ENCODE measurements at places on chromosomes 2 and 18.

- no peak for DNase-seq
Measured at GRCh38 chr2:164388511-164388910, 232.8 kb downstream of the GRB14 start.

GRCh38 chr2:234963773-234964615 lies 12.2 kb downstream of the SH3BP4 start:
- DNase-seq = no peak

DNA sequence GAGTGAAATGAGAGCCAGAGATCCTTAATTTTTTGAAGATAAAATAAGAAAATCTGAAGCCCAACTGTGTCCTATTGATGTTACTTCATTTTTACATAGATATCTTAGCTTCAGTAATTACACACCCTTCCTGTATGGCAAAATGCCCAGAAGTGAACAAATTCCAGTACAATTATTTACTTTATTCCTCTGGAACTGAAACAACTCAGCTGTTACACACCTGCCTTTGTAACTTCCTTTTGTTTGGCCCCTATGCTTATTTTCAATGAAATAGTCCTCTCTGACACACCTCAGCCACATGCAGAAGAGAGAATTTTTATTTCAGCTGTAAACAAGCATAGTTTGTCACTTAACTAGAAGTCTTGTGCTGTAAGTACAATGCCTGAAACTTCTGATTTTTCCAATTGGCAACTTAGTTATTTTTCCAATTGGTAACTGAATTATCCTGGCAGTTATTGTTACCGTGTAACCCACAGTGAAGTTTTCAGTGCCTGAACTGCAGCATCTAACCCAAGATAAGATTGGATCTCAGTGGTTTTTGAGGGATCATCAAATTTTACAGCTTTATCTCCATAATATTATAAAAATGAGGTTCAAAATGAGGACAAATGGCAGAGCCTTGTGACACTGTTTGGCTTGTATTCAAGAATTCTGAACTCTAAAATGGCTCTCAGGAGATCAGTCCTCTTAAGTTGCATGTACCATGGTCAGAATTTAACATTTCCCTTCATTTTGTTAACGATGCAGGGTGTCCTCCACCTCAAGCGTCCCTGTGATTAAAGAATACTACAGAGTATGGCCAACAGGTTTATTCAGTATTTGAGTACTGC lies 82.6 kb downstream of the PKP4 start:
- peak; percentile 86 for DNase-seq

DNA sequence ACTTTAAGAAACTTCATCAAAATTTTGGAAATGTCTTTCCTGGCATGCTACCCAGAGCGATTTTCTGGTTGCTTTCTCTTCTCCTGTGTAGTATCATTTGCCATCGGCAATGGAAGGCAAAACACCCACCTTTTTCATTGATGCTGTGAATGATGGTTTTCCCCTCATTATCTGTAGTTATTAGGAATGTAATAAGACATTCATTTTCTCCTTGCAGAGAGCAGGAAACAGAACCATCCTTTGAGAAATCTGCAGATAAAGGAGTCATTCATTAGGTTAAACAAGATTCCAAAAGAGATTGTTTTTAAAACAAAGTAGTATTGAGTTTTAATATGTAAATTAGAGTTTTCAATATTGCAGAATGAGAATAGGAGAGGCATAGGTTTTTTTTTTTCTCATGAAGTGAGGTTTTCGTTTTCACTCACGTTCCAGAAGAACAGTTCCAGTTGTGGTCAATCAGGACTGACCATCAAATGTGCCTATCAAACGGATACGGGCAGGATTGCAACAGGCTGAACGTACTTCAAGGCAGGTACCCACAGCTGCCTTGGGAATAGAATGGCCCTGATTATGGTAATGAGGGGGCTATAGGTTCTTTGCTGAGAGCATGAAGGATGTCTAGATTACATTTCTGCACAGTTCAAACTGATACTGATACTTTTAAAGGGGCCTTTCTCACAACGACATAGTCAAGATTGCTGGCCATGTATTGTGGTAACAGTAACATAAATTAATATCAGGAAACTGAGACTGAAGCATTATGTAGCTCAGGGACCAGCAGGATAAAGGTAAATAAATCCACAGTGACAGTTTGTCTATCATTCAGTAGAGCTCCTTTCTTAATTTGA lies 49.8 kb upstream of the PLA2R1 start:
- DNase-seq = no peak

- no peak for DNase-seq
Measured at GRCh38 chr2:45882707-45883602, 231.5 kb downstream of the PRKCE start.

DNA sequence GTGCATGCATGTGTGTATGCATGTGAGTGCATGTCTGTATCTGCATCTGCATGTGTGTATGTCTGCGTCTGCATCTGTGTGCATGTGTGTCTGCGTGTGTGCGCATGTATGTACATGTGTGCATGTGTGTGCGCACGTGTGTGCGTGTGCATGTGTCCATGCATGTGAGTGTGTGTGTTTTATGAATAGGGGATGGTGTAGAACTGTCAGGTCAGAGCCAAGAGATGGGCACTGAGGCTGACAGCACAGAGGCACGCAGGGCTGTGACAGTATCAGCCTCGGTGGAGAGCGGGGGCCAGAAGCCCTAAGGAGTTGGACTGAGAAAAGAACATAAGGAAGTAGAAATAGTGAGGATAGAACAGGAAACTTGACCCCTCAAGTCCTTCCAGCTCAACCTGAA lies 494.0 kb upstream of the MYT1L start:
- DNase-seq = no peak

DNA sequence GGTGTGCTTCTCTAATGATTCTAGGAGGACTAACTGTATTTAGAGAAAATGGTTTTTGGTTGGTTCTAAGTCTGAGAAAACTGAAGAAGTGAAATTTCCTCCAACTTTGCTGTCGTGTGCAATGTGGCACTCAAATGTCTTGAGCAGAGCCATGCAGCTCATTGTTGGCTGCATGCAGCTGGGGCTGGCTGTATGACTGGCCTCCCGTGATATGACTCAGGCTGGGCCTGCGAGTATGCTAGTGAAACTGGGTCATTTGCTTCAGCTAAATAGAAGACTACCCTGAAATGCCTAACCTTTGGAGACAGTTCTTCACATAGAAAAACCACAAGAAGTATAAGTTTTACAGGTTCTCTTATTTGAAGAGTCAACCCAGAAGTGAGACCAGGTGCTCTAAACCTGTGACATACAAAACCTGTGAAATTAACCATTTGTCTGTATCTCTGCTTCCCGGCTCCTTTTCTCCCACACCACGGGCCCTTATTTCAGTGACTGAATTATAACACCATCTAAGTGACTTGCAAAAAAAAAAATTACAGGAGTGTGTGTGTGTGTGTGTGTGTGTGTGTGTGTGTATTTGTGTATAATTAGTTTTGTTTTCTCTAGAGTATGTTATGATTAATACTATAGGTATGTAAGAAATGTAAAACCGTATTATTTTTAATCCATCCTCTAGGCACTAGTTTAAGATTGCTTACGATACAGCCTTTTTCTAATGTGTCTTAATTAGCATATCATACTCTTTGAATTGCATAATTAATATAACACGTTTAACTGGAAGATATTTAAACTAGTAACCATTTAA lies 15.9 kb downstream of the POLI start:
- DNase-seq = no peak

GRCh38 chr2:145265244-145265643 lies 745.3 kb upstream of the ZEB2 start:
- no peak for DNase-seq

GRCh38 chr2:199950396-199950795 lies 4.9 kb downstream of the TYW5 start:
- no peak for DNase-seq

DNA sequence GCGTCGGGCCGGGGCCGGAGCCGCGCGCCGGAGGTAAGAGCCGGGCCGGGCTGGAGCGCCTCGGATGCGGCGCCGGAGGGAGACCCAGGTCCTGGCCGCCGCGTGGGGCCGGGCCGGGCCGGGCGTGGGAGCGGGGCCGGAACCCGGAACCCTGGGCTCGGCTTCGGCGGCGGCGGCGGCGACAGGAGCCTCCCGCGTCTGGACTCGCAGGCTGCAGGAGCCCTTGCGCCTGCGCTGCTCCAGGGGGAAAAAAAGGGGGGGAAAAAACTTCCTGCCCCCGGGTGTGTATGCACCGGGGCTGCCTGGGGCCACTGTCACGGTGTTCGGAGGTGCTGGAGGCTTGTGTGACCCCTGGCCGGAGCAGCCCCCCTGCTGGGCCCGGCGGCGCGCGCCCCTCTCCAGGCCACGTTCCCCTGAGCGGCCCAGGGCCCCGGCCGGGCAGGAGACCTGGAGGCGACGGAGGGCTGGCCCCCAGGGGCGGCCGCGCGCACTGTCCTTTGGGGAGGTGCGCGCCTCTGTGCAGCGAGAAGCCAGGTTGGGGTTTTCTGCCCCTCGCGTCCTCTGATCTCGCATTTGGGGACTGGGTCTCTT lies 864 bp downstream of the KLHL29 start:
- DNase-seq = peak; percentile 58

- DNase-seq = no peak
Measured at GRCh38 chr2:219158586-219158985, 2.0 kb downstream of the NHEJ1 start.

GRCh38 chr2:160561551-160562295 lies 68.1 kb upstream of the RBMS1 start:
- no peak for DNase-seq

DNA sequence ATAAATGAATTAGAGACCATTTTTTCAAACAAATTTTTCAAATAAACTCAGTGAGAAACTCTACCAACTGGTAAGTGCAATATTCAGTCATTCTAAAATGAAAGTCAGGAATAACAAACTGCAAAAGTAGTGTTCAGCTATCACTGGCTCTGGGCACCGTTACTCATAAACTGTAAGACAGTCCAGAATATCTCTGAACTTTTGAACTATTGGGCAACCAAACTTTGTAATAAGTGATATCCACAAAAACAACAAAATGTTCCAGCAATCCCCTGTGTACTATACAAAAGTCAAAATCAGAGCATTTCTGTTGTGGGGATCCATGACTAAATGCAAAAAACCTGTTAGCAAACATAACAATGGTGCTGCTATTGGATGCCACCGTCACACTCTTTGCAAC lies 56.3 kb downstream of the SLC25A12 start:
- DNase-seq = no peak

DNA sequence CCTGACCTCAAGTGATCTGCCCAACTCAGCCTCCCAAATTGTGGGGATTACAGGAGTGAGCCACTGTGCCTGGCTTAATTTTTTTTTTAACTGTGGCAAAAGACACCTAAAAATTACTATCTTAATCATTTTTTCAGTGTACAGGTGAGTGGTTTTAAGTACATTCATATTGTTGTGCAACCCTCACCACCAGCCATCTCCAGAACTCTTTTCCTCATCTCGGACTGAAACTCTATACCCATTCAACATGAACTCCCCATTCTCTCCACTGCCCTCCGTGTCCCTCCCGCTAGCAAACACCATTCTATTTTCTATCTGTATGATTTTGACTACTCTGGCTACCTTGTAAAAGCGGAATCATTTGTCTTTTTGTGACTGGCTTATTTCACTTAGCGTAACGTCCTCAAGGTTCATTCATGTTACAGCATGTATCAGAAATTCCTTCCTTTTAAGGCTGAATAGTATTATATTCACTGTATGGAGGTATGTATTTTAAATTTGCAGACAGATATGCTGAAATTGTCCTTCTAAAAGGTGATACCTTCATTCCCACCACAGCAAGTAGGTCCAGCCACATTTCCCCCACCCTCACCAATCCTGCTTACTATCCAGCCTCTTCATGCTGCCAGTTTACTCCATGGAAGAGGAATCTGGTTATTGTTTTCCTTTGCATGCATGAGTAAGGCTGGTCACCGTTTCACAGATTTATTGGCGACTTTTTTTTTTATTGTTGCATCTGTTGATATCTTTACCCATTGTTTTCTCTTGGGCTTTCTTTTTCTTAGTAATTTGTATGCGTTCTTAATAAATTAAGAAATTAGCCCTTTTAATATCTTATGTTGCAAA lies 40.6 kb upstream of the ANXA4 start:
- DNase-seq = no peak

DNA sequence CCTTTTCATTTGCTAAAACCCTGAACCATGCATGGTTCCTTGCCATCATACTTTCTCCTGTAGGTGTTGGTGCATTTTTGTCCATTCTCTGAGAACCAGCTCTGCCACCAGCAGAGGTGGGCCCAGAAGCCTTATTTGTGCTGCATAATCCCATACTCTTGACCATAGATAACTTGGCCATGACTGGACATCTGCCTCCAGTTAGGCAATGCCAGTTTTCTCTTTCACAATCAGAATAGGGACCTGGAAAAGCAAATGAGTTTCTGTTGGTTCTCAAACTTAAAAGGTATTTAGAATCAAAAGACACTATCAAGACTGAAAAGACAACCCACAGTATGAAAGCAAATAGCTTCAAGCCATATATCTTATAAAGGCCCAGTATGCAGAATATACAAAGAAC lies 167.3 kb downstream of the MAIP1 start:
- no peak for DNase-seq

GRCh38 chr2:162244541-162245031 lies 1.3 kb upstream of the FAP start:
- no peak for DNase-seq

GRCh38 chr18:13793819-13794218 lies 30.1 kb upstream of the MC5R start:
- DNase-seq = no peak

- DNase-seq = no peak
Measured at GRCh38 chr2:232998666-232998985, 14.4 kb downstream of the NGEF start.

GRCh38 chr2:187274146-187274545 lies 173.9 kb downstream of the CALCRL start:
- DNase-seq = no peak

DNA sequence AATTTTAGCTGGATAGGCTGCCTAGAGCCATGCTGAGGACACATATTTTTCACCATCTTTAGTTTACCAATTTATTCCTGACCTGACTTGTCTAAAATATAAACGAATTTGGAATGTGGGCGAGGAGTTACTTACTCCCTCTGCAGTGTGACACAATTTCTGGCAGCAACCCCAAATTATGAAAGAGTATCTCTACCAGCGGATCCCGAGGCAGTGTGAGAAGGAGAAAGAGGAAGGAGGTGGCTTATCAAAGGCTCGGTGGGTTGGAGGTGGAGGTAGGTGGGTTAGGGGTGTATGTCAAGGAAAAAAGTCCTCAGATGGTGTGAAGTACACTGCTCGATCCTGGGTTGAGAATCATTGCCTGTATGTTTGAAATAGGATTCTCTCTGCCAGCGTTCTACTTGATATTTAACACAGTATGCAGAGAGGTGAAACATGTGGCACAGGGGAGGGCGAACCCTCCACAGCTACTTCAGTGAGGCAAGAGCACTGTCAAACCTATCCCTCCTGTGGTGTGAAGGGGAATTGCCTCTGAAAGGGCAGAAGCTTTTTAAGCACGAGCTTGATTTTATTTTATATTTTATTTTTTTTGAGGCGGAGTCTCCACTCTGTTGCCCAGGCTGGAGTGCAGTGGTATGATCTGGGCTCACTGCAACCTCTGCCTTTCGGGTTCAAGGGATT lies 76.0 kb downstream of the RFTN2 start:
- DNase-seq = no peak

- DNase-seq = no peak
Measured at GRCh38 chr2:39718483-39718882, 52.8 kb downstream of the TMEM178A start.
